Stimulated activated CD4-positive, alpha-beta T cell treated with anti-CD3 and anti-CD28 coated beads, Interleukin-1b, Interleukin-23, amount 100 ng/mL, for 48 hours (primary cell): ENCODE measurements at places on chromosomes 4 and X.

DNA sequence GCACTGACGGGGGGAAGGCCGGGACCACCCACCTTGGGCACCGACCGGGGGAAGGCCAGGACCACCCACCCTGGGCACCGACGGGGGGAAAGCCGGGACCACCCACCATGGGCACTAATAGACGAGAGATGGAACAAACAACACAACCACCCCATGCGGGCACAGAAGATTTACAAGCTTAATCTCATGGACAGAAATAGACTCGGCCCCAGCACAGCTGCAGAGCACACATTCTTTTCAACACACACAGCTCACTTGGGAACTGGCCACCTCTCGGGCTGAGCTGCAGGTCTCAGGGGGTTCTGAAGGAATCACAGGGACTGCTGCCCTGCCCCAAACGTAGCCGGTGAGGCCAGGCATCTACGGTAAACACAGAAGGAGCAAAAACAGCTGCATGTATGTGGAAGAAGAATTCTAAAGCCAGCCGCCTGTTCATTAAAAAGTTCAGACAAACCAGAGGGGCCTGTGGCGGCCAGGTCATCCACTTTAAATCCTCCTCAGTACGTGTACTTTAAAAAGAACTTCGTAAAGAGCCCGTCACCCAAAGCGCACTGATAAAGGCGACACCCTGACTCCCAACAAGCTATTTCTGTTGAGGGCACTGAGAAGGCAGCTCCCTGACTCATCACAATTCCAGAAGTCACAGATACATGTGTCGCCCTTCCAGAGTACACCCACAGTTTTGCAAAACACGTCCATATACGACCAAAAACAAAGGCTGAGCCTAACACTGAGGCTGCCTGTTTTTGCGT is 17.7 kb downstream of the PPP2R3B start:
- no peak for DNase-seq

DNA sequence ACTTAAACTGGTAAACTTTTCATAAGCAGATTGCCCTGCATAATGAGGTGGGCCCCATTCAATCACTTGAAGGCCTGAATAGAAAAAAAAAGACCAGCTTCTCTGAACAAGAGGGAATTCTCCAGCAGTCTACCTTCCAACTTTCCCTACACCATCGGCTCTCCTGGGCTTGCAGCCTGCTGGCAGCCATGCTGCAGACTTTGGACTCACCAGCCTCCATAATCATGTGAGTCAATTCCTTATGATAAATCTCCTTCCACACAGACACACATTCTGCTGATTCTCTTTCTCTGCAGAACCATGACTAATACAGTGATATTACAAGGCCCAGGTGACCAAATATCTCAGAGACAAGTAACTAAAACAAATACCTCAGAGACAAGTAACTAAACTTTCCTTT is 113.8 kb upstream of the WDR17 start:
- no peak for DNase-seq

- no peak for DNase-seq
Observed at GRCh38 chr4:125728568-125728967, 413.8 kb downstream of the FAT4 start.

DNA sequence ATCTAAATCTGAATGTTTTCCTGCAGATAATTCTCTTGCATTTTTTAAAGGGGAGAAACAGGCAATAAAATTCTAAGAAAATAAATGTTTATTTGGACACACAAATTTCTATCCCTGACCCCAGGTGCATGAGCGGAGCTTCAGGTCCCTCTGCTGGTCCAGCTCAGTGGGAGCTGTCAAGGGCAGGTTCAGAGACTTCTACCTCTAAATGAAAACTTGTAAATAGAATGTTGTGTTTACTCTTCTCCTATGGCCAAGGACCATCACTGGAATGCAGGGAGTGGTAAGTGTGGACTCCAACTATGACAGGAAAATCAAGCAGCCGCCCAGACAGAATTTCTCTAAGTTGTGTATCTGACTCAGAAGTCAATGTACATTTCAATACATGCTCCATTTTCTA is 148.6 kb upstream of the TTC29 start:
- DNase-seq, result no peak

- no peak for DNase-seq
Observed at GRCh38 chrX:23380581-23380980, 45.9 kb downstream of the PTCHD1 start.

- no peak for DNase-seq
Observed at GRCh38 chrX:27890611-27891010, 82.8 kb downstream of the MAGEB10 start.

- DNase-seq, result peak; percentile 39
Observed at GRCh38 chr4:7852568-7853185, 87.0 kb downstream of the AFAP1 start.

- no peak for DNase-seq
Observed at GRCh38 chrX:153450114-153450948, 4.5 kb upstream of the TREX2 start.

DNA sequence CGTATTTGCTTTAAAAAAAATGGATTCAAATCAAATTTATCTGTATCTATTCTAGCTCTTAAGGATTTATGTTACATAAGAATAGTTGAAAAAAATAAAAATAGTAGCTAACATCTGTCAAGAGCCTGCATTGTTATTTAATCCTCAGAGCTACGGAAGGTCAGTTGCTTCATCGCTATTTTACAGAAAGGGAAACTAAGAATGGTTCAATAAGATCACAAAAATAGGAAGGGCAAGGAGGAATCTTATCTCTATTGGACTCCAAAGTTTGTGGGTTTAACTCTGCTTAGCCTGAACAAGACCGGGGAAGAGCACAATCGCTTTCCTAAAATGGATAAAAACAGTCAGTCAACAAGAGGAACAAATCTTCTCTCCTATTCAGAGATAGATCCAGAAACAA is 270.2 kb upstream of the SMIM31 start:
- no peak for DNase-seq

DNA sequence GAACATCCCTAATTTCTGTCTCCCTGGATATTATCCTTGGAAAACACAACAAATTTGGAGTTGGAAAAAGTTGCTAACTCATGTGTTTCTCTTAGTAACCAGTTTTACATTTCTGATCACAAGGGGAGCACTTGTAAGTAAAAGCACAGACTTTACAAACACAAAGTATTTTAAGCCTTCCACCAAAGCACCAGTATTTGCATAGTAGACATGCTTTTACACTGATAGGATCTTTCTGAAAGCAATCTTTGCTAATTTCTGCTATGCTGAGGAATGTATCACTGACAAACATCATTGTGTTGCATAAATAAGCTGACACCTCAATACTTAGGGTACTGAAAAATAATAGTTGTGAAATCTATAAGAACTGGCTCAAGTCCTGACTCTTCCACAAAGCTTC is 100.6 kb downstream of the MID1 start:
- no peak for DNase-seq

DNA sequence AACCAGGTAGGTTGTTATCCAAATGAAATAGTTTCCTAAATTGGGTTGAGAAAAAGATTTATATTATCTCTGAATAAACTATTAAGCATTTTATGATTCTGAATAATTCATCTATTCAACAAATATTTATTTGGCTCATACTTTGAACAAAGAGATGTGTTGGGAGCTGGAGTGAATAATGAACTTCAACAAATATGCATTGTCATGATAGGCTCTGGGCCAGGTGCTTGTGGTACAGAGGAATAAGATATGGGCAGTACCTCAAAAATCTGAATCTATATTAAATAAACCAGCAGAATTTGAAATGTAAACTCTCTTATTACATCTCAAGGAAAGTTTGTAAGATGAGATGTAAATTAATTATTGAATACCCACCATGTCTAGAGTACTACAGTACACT is 75.7 kb upstream of the DCLK2 start:
- DNase-seq, result no peak

DNA sequence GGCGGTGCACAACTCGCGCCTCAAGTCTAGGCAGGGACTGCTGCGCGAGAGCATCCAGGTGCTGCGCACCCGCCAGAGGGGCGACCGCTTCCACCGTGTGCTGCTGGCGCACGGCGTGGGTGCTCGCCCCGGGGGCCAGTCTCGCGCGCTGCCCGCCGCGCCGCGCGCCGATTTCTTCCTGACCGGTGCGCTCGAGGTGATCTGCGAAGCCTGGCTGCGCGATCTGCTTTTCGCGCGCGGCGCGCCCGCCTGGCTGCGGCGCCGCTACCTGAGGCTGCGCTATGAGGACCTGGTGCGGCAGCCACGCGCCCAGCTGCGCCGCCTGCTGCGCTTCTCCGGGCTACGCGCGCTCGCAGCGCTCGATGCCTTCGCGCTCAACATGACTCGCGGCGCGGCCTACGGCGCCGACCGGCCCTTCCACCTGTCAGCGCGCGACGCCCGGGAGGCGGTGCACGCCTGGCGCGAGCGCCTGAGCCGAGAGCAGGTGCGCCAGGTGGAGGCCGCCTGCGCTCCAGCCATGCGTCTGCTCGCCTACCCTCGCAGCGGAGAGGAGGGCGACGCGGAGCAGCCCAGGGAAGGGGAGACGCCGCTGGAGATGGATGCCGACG is 1.3 kb downstream of the CHST7 start:
- DNase-seq, result peak; percentile 32

DNA sequence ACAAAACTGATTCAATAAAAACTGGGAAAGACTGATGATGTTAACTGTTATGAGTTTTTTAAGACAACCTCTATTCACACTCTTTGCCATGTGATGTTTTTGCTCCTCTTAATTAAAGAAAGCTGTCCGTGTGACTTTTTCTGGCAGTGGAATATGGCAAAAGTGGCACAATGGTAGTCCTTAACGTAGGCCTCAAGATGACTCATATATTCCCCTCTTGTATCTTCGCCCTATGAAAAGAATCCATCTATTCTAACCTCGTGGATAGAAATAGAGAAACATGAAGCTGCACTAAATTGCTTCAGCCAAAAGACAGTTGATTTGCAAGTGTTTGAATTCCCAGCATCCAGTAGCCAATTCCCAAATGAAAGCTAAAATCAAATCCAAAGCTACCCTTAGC is 603.8 kb upstream of the PCDH7 start:
- DNase-seq, result no peak

GRCh38 chr4:38308728-38309311 is 348.6 kb downstream of the PTTG2 start:
- no peak for DNase-seq

GRCh38 chrX:40542972-40543371 is 37.8 kb upstream of the ATP6AP2 start:
- DNase-seq, result no peak

- DNase-seq, result no peak
Observed at GRCh38 chrX:138638996-138639395, 72.5 kb downstream of the FGF13 start.
